ENCODE measurements at places on chromosomes 11 and 22. TPM values are rescaled to one million over a fixed set of nuclear protein-coding genes. Genes with fewer than 3 reads are reported as not detected.

GRCh38 chr11:45225277-45225676, 60.9 kb downstream of the SYT13 start:
- no peaks in the 10 kb centered on the region for H3K27me3 ChIP-seq
- no peak for DNase-seq
- H3K4me1 ChIP-seq = no peaks in the 10 kb centered on the region
- no peak overlapping the region for H3K4me3 ChIP-seq
- H3K27ac ChIP-seq = no peak overlapping the region

DNA sequence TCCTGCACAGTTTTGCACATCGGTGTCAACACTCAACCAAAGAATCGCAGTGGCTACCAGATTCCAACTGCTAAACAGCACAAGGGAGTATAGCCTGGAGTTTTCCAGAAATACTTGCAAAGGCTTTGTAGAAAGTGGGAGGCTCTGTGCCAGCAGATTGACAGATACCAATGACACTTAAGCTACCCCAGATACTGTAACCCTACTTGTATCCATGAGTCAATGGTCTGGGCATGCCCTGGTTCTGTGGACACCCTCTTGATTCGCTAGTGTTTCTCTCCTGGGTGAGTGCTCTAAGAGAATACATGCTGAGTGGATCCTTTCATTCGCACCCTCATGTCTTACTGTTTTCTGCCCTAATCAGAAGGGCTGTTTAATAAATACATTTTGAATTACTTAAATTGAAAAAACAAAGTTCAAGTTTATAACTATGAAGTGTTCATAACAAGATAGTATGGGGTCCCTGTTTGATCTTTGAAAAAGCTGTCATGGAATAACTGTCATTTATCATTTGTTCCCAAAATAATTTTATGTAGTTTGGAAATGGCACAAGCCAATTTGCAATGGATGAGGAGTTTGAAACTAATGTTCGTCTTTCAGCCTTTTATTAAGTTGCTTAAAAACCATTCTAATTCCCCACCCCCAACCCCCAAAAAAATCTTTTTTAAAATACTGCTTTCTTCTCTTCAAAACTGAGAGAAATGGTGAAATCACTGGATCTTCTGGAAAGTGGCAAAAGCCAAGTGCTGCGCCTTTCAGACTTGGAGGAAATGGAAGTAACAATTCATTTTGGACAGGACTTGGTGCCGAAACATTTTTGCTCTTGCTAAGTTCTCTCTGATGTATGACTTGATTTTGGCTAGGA, 600.5 kb upstream of the TENM4 start:
- no peaks in the 10 kb centered on the region for H3K27me3 ChIP-seq
- DNase-seq = no peak
- no peaks in the 10 kb centered on the region for H3K36me3 ChIP-seq

DNA sequence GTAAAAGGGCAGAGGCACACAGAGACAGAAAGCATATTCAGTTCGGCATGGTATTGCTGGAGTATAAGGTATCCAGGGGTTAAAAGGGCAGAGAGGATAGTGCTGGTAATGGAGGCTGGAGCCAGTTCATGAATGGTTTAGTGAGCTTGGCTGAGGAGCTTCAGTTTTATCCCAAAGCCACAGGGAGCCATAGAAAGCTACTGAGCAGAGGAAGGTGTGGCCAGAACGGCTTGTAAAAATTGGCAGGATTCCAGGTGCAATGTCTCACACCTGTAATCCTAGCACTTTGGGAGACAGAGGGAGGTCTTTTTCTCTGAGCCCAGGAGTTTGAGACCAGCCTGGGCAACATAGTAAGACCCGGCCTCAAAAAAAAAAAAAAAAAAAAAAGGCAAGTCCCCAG, 186.1 kb downstream of the MYO18B start:
- DNase-seq = no peak
- no peak overlapping the region for H3K4me3 ChIP-seq
- no peak overlapping the region for H3K27ac ChIP-seq
- no peaks in the 10 kb centered on the region for H3K4me1 ChIP-seq
- H3K27me3 ChIP-seq = peaks cover 11% of the 10 kb centered on the region
- H3K36me3 ChIP-seq = no peaks in the 10 kb centered on the region

GRCh38 chr11:81421251-81421860, 1312.3 kb downstream of the FAM181B start:
- H3K4me3 ChIP-seq = no peak overlapping the region
- no peak for DNase-seq
- no peaks in the 10 kb centered on the region for H3K27me3 ChIP-seq
- no peaks in the 10 kb centered on the region for H3K4me1 ChIP-seq

DNA sequence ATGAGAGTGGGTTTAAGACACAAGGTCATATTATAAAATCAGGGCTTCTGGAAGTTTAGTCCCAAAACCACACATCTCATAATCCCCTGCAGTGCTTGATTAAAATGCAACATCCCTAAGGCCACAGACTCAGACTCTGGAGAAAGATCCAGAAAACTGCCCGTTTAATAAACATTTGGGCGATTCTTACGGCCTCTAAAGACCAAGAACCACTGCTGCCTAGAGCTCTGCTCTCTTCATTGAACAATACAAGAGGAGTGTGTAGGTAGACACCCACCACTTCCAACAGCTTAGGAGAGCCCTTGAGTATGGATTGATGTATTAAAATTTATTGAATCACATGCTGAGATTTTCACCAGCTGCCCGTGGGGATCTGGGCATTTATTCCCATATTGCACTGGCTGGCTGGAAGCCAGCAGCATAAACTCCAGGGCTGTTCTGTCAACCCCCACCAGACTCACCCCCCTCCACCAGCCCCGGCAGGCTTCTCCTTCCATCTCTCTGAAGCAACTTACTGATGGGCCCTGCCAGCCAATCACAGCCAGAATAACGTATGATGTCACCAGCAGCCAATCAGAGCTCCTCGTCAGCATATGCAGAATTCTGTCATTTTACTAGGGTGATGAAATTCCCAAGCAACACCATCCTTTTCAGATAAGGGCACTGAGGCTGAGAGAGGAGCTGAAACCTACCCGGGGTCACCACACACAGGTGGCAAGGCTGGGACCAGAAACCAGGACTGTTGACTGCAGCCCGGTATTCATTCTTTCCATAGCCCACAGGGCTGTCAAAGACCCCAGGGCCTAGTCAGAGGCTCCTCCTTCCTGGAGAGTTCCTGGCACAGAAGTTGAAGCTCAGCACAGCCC, 749 bp upstream of the BEST1 start:
- peaks cover 5% of the 10 kb centered on the region for H3K4me1 ChIP-seq
- H3K36me3 ChIP-seq = no peaks in the 10 kb centered on the region

DNA sequence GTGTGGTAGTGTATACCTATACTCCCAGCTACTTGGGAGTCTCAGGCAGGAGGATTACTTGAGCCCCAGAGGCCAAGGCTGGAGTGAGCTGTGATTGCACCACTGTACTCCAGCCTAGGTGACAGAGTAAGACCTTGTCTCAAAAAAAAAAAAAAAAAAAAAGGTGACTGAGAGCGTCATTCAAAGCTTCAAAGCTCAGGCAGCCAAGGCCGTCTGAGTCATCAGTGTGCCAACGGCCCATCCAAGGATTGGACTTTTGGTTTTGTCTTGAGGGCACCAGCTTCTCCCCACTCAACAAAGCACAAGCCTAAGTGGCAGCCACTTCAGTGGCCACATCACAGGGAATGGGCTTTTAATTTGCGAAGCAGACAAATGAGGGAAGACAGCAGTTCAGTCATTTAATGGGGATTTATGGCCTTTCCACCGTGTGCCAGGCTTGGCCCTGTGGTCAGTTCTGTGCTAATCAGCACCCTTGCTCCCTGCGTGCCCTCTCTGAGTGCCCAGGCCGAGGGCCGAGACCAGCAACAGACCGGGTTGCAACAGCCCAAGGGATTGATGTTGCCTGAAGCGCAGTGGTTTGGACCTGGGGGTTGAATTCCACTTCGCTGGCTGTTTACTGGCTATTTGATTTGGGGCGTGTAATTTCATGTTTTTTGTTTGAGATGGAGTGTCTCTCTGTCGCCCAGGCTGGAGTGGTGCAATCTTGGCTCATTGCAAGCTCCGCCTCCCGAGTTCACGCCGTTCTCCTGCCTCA, 30.2 kb upstream of the CRYBB3 start:
- H3K27me3 ChIP-seq = no peaks in the 10 kb centered on the region
- H3K36me3 ChIP-seq = peaks cover 19% of the 10 kb centered on the region
- no peak overlapping the region for H3K4me3 ChIP-seq
- no peak overlapping the region for H3K27ac ChIP-seq
- no peaks in the 10 kb centered on the region for H3K4me1 ChIP-seq

DNA sequence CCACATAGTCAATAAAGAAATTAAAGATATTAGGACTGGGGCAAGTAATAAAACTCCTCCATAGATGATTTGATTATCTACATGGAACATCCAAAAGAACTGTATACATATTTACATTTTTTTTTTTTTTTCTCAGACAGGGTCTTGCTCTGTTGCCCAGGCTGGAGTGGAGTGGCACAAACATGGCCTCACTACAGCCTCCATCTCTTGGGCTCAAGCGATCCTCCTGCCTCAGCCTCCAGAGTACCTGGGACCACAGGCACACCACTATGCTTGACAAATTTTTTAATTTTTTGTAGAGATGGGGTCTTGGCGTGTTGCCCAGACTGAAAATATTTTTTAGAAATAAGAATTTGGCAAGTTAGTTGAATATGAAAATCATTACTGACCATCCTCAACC, 24.7 kb downstream of the REXO2 start:
- H3K27ac ChIP-seq = no peak overlapping the region
- H3K4me1 ChIP-seq = no peaks in the 10 kb centered on the region
- H3K36me3 ChIP-seq = no peaks in the 10 kb centered on the region
- DNase-seq = no peak
- no peak overlapping the region for H3K4me3 ChIP-seq

DNA sequence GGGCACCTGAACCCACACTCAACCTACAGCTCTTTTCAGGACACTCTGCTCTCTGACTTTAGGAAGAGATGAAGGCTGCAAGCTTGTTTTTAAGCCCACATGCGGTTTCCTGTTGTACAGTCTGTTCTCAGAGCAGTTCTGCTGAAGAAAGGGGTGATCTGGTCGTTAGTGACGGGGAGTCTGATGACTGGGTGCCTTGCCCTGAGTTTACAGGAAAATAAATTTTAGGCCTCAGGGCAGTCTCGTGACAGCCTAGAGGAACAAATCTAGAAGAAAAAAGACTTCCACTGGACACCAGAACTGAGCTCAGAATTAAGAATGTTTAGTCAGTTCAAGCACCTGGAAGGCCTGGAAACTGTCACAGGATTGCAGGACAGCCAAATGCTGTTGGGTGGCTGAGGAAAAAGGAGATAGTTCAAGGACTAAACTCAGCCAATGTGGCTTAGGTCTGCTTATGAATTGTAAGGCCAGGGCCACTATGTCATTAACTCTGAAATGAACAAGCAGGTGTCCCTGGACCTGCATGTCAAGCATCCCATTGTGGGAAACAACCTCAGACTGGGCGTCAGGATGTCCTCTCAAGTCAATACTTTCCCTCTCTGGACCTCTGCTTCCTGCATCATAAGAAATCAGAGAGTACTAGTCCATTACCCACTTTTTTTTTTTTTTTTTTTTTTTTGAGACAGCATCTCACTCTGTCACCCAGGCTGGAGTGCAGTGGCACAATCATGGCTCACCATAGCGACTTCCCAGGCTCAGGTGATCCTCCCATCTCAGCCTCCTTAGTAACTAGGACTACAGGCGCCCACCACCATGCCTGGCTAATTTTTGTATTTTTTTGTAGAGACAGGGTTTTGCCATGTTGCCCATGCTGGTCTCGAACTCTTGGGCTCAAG, 5.7 kb downstream of the PIK3IP1 start:
- H3K4me3 ChIP-seq = no peak overlapping the region
- H3K27ac ChIP-seq = no peak overlapping the region
- peaks cover 51% of the 10 kb centered on the region for H3K36me3 ChIP-seq

- peaks cover 38% of the 10 kb centered on the region for H3K4me1 ChIP-seq
- DNase-seq = no peak
- H3K36me3 ChIP-seq = no peaks in the 10 kb centered on the region
These were observed 52.2 kb downstream of the NFAM1 start for GRCh38 chr22:42379966-42380537.

DNA sequence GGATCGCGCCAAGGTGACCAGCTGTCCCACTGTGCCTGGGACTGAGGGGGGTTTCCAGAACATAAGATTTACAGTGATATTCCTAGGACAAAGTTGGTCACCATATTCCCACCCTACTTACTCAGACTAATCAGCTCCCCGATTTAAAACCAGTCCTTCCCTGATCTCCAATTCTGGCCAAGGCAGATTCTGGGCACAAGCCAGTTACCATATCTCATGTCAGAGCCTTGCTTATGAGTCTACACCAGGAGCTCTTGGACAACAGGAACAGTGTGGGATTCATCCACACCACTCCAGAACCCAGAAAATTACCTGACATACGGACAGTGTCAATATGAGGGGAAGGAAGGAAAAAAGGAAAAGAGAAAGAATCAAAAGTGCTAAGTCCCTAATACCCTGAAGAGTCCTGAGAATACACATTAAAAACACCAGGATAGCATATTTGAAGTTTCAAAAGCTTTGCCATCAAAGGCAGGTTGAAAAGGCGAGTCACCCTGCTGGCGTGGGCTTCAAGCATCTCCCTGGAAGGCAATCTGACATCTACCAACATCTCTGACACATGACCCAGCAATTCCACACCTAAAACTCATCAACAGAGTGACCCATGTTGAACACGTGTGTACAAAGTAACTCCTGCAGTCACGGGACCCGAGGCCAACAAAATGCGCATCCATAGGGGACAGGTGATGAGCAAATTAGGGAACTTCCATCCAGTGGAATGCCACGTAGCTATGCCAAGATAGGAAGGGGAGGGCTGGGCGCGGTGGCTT, 8.0 kb upstream of the IL2RB start:
- H3K4me3 ChIP-seq = no peak overlapping the region
- H3K27ac ChIP-seq = no peak overlapping the region
- no peaks in the 10 kb centered on the region for H3K36me3 ChIP-seq
- H3K27me3 ChIP-seq = no peaks in the 10 kb centered on the region
- H3K4me1 ChIP-seq = peaks cover 4% of the 10 kb centered on the region

CAPRIN1 gene
- polyA plus RNA-seq = 162 TPM

OR2D2 gene
- not detected for polyA plus RNA-seq

MGAT3 gene
- polyA plus RNA-seq = 24.1 TPM

ALDH3B1 gene
- 21.1 TPM for polyA plus RNA-seq
